ENCODE measurements at places on chromosomes 11 and 22.

GRCh38 chr11:1884303-1884700 lies 7.4 kb downstream of the PRR33 start:
- DNase-seq = no peak

DNA sequence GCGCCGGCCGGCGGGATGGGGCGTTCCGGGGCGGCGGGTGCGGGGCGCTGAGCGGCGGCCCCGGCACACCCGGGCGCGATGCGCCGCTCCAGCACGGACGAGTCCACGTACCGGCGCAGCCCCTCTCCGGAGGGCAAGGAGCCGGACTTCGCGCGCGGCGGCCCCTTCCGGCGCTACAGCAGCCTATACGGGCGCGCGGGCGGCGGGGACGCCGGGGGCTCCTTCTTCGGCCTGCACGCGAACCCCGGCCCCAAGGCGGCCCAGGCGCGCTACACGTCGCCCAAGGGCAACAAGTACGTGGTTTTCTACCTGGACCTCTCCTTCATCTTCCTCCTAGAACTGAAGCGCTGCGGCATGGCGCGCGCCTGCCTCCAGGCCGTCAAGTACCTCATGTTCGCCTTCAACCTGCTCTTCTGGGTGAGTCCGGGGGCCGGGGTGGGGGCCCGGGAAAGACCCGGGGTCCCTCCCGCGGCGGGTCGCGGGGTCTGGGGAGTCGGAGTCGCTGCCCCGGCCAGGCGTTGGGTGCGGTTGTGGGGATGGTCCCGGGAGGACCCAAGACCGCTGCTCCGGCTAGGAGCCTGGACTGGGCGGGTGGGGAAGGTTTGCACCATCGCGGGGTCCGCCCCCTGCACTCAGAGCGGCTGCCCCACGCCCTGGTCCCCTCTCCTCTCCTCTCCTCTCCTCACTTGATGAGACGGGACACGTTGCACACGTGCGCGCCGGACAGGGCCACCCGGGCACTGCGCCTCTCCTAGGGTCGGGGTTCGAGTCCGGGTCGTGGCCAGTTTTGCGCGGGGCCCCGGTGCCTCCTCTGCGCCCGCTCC lies 7.5 kb downstream of the TSPAN4 start:
- DNase-seq = no peak

DNA sequence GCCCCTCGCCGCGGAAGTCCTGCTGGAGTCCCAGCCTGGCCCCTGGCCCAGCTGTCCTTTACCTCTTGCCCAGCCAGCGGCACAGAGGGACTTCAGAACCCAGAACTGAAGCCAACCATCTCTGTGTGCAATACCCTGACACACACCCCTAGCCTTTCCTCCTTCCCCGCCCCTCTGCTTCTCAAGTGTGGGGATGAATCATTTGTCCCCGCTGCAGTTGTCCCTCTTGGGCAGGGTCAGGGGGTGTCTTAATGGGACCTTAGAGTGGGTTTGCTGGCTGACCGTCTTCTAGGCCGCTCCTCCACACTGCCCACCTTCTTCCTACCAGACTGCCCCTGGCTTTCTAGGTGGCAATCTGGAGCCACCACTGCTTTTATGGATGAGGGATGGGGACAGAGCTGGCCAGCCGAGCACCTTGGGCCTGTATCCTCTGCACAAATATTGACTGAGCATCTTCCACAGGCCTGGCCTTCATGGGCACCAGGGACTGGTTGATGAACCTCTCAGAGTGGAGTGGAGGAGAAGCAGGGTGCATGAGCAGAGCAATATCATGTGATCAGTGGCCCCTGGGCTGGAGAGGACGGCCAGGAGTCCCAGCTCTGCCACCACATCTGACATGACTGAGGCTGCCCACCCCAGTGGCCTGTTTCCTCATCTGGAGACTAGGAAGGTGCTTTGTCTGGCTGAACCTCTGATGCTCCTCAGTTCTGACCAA lies 668 bp upstream of the CHST1 start:
- DNase-seq = no peak

GRCh38 chr11:119605137-119605665 lies 123.8 kb downstream of the NECTIN1 start:
- DNase-seq = no peak

- no peak for DNase-seq
Observed at GRCh38 chr11:64100782-64101353, 65.0 kb downstream of the MACROD1 start.

DNA sequence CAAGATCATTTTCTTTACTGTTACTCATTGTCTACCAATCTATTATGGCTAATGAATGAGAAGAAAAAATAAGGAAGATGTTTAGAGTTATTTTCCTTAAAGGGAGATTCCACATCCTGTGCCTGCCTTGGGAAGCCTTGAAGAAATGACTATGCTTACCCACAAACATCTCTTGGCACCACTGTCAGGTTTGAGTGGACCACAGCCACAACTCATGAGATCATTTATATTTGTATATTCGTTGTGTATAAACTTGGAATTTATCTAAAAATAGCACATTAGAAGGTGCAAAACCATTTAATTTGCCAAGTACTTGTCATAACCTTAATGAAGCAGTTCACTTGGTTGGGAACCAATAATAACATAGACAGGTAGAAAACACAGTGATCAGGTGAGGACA lies 740.8 kb downstream of the DLG2 start:
- DNase-seq = no peak
